GM12864 (cell line): ENCODE measurements at places on chromosomes 13 and 19.

- DNase-seq, result no peak
Measured at GRCh38 chr13:113110048-113110851, 4.7 kb downstream of the F7 start.

- no peak for DNase-seq
Measured at GRCh38 chr19:40190891-40191835, at the start of gene MAP3K10. MAP3K10 (plus strand) TSS chr19:40191426; CDS start chr19:40192032, 606 bp downstream.

GRCh38 chr19:16614941-16615340 lies 13.1 kb downstream of the MED26 start:
- no peak for DNase-seq

- no peak for DNase-seq
Measured at GRCh38 chr13:21541271-21541670, 62.7 kb downstream of the MICU2 start.

DNA sequence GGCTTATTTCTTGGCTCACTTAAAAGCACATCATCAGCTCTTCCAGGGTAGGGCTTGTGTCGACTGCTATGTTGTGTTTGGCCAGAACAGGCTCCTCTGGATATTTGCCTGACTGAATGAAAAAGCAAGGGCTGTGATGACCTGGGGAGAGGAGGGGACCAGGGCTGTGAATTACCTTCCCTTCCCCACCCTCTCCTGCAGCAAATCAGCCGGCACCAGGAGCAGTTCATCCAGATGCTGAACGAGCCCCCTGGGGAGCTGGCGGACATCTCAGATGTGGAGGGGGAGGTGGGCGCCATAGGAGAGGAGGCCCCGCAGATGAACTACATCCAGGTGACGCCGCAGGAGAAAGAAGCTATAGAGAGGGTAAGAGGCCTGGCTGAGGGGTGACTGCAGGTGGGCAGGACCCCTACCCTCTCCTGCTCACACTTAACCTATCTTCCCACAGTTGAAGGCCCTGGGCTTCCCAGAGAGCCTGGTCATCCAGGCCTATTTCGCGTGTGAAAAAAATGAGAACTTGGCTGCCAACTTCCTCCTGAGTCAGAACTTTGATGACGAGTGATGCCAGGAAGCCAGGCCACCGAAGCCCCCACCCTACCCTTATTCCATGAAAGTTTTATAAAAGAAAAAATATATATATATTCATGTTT lies 4.4 kb downstream of the GADD45GIP1 start:
- DNase-seq, result no peak

DNA sequence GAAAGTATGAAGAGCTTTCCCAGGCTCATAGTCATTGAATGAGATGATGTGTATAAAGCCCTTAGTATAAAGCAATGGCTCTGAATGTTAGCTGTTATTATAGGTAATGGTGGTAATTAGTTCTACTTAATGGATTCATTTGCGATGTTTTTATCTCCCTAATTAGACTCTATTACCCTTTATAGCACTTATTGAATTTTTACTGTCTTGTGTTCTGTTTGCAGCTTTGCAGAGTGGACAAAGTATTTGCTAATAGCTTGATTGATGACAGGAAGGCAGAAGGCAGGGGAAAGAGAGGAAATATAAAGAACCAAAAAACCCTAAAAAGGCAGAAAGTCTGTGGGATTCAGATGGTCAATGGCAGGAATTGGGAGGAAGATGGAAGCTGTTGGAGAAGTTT lies 524.4 kb upstream of the SPRY2 start:
- no peak for DNase-seq

GRCh38 chr19:50833117-50833801 lies at the start of gene KLK15:
KLK15 (minus strand) TSS chr19:50833574; CDS start chr19:50831492, 2,082 bp downstream.
- no peak for DNase-seq

DNA sequence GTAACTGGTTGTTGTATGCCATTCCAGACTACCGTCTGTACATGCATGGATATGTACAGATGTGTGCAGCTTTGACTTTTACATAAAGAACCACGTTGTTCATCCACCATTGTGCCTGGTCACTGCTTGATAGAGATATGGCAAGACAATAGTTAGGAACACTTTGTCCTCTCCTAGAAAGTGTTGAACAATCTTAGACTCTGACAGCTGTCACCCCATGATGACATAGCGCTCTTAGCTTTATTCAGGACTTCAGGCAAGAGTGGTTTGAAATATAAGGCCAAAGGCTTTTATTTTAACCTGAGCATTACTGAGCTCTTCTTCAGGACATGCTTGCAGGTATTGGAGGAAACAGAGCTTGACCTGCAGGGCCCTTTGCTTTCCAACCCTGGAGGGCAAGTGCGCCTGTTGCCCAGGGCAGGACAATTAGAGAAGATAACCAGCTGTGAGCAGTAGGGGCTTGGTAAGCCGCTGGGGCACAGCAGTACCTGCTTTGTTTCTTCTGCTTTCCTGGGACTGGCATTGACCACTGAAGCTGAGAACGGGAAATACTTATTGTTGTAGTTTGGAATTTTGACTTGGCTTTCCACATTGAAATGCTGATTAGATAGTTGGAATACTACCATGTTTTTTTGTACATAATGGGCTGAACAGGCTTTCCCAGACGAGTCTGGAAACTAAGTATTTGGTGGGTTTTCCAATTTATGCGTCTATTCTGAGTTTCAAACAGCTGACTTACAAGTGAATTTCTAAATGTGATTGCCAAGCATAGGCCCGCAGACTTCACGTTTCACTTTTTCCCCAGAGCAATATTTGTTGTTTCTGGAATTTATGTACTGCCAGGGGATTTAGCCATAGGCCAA lies 51.1 kb downstream of the GARRE1 start:
- DNase-seq, result no peak

GRCh38 chr13:24574847-24575246 lies 62.3 kb upstream of the PARP4 start:
- no peak for DNase-seq

DNA sequence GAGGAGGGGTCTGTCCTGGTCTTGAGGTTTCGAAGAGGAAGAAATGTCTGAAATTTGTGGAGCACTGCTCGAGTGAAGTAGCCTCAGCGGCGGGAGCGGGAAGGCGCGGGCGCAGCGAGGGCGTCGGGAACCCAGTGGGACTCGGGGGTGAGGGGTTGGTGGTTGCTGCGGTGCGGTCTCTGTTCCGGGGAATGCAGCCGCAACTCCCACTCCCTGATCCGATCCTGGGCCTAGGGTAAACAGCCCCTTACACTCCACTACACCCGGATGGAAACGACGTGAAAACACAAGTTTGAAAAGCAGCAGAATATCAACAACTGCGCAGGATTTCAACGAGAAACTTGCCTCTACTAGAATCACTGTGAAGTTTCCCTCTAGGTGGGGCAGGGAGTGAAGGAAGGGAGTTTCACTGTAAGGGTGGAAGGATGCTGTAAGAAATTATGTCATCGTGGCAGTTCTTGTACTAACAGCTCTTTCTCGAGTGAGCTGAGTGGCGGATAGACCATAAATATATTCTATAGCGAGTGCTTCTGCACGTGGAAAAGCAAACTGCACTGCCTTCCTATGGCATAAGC lies 2.0 kb upstream of the KLF12 start:
- no peak for DNase-seq

GRCh38 chr13:30753030-30753616 lies 17.8 kb downstream of the ALOX5AP start:
- DNase-seq, result no peak

DNA sequence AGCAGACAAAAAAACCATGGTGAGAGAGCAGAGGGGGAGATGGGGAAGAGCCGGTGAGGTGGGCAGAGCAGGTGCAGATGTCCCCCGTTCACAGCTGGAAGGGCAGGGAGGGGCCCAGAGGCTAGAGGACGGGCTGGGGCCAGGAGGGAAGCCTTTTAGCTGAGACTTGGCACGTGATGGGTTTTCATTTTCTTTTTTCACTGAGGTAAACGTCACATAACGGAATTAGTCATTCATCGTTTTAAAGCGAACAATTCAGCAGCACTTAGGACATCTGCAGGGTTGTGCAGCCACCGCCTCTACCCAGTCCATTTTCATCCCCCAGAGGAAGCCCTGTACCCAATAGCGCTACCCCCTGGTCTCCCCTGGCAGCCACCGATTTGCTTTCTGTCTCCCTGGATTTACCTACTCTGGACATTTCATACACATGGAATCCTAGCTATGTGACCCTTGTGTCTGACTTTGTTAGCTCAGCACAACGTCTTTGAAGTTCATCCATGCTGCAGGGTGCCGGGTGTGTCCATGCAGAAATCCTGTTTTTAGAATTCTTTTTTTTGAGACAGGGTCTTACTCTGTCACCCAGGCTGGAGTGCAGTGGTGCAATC lies 16.0 kb upstream of the EMC10 start:
- peak; percentile 83 for DNase-seq

GRCh38 chr13:101556676-101557123 lies 104.2 kb downstream of the ITGBL1 start:
- DNase-seq, result no peak

- DNase-seq, result no peak
Measured at GRCh38 chr19:5951338-5951861, 26.5 kb downstream of the RANBP3 start.

DNA sequence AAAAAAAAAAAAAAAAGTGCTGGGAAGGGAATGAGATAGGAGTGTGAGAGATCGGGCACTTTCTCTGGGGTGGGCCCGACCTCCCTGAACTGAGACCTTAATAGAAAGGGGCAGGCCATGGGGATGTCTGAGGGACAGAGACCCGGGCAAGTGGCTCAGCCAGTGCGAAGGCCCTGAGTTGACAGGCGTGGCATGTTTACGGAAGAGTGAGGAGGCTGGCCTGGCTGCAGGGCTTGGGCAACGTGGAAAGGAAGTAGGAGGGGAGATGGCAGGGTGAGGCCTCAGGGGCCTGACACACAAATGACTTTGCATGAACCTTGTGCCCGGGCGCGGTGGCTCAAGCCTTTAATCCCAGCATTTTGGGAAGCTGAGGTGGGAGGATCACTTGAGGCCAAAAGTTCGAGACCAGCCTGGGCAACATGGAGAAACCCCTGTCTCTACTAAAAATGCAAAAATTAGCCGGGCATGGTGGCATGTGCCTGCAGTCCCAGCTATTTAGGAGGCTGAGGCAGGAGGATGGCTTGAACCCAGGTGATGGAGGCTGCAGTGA lies 13.9 kb downstream of the FCHO1 start:
- no peak for DNase-seq

DNA sequence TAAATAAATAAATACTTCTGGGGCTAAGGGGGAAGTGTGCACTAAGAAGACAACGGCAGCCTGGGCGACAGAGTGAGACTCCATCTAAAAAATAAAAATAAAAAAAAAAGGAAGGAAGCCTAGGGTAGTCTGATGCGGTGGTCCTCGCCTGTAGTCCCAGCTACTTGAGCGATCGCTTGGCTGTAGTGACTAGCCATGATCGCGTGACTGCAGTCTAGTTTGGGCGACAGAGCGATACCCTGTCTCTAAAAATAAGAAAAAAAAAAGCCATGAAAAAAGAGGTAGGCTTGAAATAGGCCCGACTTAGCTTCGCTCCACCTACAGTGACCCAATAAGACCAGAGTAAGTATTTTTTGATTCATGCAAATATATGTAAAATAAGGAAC lies 661 bp upstream of the BABAM1 start:
- DNase-seq, result no peak

DNA sequence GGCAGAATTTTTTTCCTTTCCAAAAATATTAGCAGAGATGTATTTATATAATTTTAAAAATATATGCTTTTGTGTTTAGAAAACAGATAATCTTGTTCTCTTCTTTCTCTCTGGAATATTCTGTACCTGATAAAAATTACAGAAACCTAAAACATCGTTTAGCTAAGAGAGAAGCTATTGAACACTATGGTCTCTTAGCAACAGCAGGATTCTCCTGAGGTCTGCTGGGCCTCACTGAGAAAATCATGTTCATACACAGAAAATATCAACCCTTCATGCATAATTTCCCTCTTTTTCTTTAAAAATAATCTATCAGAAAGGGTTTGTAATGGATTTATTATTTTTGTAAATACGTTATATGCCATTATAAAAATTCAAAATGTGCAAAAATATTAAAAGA lies 242.2 kb downstream of the DCLK1 start:
- no peak for DNase-seq

- no peak for DNase-seq
Measured at GRCh38 chr19:29576761-29577648, 29.1 kb upstream of the POP4 start.

DNA sequence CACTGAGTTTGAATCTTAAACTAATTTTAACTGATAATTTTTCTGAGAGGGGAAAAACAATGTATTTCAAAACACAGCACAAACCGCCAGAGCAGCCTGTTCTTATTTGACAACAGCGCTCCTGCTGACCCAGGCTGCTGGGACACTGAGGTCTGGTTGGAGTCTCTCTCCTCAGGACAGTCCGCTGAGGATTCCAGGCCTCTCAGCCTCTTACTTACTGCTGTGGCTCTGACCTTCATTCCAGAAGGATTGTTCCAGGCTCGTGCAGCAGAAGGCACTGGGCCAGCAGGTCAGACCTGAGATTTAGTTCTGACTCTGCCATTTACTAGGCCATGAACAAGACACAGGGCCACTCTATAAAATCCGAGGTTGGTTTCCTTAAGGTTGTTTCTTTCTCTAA lies 393.6 kb downstream of the TDRD3 start:
- no peak for DNase-seq

- DNase-seq, result no peak
Measured at GRCh38 chr13:110317496-110318195, 10.6 kb downstream of the COL4A2 start.

DNA sequence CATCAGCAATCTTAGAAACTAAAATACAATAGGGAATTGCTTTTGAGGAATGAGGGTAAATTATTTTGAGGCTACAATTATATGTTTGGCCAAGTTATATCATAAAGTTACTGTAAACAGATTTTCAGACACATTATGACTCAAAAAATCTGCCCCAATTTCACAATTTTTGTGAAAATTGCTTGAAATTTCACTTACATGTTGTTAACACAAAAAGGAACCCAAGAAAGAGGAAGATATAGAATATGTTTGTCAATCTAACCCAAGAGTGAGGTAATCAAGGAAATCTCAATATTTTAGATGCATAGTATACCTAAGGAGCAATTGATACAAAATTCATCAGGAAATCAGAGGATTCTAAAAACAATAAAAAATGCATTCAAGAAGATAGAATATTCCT lies 73.9 kb upstream of the FNDC3A start:
- DNase-seq, result no peak
